NCI-H1417 treated with DMSO at 0.1 percent for 48 hours (cell line): ENCODE measurements at places on chromosomes 11 and 22.

GRCh38 chr22:39153220-39153717 lies 789 bp upstream of the CBX7 start:
- no peak for DNase-seq

DNA sequence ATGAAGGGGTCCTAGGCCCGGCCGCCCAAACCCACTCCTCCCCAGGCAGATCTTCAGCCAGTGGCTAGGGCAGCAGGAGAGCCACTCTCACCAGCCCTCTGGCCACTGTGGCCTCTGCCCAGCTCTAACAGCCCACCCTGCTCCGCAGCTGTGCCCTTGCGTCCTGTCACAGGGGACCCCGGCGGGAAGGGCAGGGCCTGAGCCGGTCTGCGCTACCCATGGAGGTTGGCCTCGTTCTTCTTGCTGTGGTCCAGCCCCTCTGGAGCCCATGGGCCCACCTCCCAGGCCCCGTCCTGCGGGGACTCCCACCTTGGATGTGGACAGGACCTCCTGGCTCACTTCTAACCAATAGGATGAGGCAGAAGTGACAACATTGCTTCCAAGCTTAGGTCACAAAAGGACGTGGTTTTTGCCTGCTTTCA lies 38.3 kb upstream of the TH start:
- no peak for DNase-seq

DNA sequence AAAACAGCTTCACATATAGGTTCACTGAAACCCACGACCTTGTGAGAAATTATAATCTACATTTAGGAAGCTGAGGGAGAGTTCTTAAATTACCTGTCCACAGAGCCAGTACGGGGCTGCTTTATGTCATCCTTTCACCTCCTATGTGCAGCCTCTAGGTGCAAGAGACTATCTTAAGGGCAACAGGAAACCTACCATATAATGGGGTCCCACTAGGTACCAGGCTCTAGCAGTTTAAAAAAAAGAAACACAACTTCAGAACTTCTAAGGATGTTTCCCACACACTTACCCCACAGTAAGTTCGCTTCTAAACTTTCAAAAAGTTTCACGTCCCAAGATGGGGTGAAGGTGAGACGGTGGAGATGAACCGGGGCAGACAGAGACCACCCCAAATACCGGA lies 573 bp downstream of the STK33 start:
- DNase-seq: no peak

DNA sequence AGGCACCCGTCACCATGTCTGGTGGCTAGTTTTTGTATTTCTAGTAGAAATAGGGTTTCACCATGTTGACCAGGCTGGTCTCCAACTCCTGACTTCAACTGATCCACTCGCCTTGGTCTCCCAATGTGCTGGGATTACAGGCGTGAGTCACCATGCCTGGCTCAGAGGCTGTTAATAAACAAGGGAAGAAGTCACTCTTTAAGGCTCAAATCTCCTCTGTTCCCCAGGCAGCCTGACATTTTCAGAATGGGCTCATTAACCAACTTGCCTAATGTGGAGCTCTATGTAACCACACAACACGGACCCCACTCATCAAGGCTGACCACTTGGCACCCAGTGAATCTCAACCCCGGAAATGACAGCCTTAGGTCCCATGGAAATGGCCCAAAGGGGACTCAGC lies 24.1 kb downstream of the APOL3 start:
- DNase-seq: no peak

GRCh38 chr11:81005595-81005994 lies 1564.8 kb upstream of the TENM4 start:
- no peak for DNase-seq
